Ovary (tissue), 10 donors: ENCODE measurements at places on chromosomes 5 and 9.

GRCh38 chr9:73146111-73146815 is 5.4 kb upstream of the ANXA1 start:
- DNase-seq: no peak

DNA sequence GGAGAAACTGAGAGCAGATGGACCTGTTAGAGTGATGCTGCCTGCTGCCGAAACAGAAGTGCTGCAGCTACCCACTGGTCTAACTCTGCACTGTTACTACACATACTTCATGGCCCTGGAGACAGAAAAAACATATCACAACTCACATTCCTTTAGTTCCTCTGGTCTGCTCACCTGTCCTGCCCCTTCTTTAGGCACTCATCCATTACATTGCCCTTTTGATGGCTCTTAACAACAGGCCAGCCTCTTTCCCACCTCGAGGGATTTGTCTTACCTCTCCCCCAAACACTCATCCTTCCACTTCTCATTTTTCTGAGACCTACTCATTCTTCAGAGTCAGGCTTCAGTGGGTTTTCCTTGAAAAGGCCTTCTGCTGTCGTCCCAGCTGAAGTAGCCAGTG is 49.2 kb downstream of the KCTD16 start:
- DNase-seq: no peak

GRCh38 chr5:98163796-98164493 is 609.5 kb upstream of the RGMB start:
- DNase-seq: no peak

GRCh38 chr9:89461265-89461664 is 36.6 kb downstream of the SEMA4D start:
- DNase-seq: no peak

- DNase-seq: no peak
Measured at GRCh38 chr5:179373961-179374505, 28.8 kb upstream of the ADAMTS2 start.
